ENCODE measurements at places on chromosomes 6 and 20. TPM values are rescaled to one million over a fixed set of nuclear protein-coding genes. Genes with fewer than 3 reads are reported as not detected.

Gene BMP6
- total RNA-seq: 0.28 TPM

Gene ROMO1
- 223 TPM for total RNA-seq

Gene CCN6
- total RNA-seq: not detected

Gene KCNS1
- total RNA-seq: 0.54 TPM

Gene TFAP2B
- total RNA-seq: not detected

Gene PSORS1C1
- 0.28 TPM for total RNA-seq

Gene EYS
- total RNA-seq: under 0.01 TPM

Gene NRN1
- total RNA-seq: not detected

Gene CCN2
- total RNA-seq: 211 TPM

Gene POU5F1
- total RNA-seq: not detected

Gene CGAS
- 4.2 TPM for total RNA-seq

All from IMR-90 (cell line).